ENCODE measurements at places on chromosomes 2 and 18.

DNA sequence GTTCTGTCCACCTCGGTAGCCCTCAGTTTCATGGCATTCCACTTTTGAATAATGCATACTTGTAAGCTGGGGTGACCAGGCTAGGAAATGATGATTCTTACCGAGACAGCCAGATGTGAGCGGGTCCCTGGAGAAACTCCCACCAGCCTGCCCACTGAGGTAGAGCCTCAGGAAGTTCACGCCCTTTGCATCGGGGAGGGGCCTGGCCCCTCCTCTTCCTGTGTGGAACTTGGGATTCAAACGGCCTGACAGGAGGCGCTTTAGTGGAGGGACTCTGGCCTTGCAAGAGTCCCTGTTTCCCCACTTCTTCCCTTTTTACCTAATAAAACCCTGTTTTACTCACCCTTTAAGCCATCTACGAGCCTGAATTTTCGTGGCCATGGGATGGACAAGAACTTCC is 44.6 kb downstream of the MRO start:
- no peak for DNase-seq

- no peak for DNase-seq
Observed at GRCh38 chr2:65813631-65814173, 381.3 kb upstream of the SPRED2 start.

- DNase-seq: no peak
Observed at GRCh38 chr2:82652117-82652516, 1807.0 kb downstream of the SUCLG1 start.

DNA sequence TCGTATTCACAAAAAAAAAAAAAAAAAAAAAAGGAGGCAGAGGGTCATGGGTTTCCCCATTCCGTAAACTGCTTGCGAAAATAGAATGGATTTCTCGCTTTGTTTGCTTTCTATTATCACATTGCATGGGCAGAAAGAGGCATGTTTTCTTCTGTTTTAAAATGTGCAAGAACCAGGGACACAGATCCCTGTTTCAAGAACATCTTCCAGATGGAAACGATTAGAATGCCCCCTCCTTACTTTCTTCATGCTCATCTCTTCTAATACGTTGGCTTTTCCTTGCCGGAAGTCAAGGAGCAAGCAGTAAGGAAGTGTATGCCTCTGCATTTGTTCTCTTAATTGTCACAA is 51.0 kb upstream of the ZNF516 start:
- no peak for DNase-seq

GRCh38 chr2:33380719-33381118 is 95.7 kb upstream of the RASGRP3 start:
- DNase-seq: no peak

DNA sequence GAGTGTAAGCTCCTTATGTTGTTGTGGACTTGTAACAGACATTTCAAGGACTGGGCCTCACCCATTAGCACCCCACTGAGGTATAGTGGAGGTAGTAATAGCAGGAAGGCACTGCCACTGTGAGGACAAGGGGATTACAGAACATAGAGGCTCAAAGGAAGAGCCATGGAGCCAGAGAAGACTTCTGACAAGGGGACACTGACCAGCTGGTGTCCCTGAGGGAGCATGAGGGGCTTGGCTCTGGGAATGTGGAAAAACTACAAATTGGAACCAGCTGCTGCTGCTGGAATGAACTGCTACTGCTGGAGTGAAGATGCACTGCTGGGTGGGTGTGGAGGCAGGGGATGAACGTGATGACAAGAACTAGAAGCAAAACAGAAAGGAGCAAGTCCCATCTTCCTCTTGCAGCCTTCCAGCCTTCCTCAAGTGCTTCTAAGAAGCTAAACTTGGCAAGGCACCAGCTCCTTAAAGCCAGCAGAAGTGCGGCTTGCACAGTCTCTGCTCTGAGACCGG is 167.3 kb upstream of the NOSTRIN start:
- no peak for DNase-seq

DNA sequence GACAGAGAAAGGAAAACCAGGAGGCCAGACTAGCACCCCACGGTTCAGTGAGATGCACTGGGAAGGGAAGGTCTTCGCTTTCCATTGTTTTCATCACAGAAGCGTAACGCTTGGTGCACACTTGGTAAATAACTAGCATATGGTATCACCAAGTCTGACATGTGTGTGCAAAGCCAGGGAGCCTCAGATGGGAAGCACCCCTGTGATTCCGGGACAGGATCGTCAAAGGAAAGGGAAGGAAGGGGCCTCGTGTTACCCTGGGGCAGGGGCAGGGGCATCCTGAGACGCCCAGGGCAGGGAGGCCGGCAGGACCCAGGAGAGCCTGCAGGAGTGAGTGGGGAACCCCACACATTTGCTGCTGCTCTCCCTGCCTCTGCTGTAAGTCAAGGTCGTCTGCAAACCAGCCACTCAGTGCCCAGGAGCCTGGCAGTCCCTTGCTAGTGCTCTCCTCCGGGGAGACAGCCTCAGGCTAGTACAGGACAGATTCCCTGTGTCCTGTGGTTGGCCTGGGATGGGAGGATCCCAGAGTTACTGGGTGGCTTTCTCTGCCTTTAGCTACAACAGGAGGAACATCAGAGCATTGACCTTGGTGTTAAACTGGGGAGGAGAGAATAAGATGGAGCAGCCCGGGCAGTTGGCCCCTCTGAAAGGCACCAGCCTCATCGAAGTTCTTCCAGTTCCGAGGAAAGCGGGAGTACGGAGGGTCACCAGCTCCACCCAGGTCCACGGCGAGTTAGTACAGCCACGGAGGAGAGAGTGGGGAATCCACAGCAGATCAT is 192.5 kb downstream of the NDUFA10 start:
- no peak for DNase-seq

DNA sequence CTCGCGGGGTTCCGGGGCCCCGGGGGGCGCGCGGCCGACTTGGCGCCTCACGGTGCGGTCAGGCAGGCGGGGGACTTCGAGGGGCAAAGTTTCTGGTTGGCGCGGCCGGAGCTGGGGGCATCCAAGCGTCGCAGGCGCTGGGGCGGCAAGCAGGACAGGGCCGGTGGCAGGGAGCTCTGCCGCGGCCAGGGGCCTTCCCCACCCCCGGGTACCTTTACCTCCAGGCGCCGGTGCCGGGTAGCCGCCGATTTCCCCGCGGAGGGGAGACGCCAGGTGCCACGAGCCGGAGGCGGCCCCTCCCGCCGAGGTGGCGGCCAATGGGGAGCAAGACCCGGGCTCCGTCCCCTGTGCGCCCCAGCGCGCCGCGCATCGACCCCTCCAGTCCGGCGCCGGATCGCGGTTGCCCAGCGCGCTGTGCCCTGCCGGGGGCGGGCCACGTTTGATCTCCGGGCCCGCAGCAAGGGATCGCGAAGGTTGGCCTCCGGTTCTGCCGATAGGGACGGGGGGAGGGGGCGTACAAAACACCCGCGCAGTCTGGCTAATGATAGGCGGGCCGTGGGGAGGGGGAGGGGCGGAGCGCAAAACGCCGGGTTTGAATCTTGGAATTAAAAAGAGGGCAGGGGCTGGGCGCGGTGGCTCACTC is at the start of gene ST8SIA5:
TSS of gene ST8SIA5 (minus strand) at position 495 of the 643 bp plus-strand sequence. CDS start 545 bp downstream, outside the sequence.
- DNase-seq: peak; percentile 73

- DNase-seq: no peak
Observed at GRCh38 chr2:71472019-71472418, 18.7 kb downstream of the DYSF start.

GRCh38 chr2:169066897-169067296 is 2.5 kb upstream of the DHRS9 start:
- no peak for DNase-seq

DNA sequence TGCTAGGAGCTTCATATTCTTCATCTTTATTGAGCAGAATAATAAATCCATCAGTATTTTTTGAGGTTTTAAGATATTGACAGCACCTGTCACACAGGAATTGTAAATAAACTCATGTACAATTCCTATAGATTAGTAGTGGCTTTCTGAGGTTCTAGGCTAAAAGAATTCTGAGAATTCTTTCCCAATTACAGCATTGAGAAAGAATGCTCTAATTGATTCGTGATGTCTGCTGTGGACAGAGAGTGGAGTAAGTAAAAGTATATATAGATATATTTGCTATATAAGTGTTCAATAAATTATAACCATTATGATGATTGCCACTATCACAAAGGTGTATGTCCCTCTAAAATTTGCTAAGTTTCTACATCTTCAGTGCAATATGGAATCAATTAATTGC is 186.5 kb upstream of the NRP2 start:
- DNase-seq: no peak

DNA sequence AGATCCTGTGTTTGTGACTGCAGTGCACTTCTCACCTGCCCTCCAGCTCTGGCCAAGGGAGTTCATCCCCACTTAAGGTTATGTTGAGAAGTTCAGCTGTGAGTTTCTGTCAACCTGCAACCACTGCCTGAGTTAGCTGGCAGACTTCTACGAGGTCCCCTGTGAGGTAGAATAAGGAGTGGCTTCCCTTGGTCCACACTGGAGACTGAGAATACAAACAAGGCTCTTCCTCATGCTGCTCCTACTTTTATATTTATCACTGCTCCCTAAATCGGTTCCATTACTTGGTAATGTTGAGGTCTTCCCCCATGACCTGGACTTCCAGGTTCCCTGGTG is 353.2 kb upstream of the CWC22 start:
- no peak for DNase-seq

- peak; percentile 82 for DNase-seq
Observed at GRCh38 chr2:72887032-72887739, at the start of gene SPR. Gene SPR (plus strand): TSS chr2:72887408. CDS start chr2:72887433, 25 bp downstream.

- no peak for DNase-seq
Observed at GRCh38 chr2:235050980-235051351, 99.1 kb downstream of the SH3BP4 start.

- DNase-seq: no peak
Observed at GRCh38 chr2:212974692-212975091, 176.7 kb downstream of the IKZF2 start.

- DNase-seq: no peak
Observed at GRCh38 chr2:239734436-239735005, 290.6 kb downstream of the NDUFA10 start.

GRCh38 chr2:7672685-7673071 is 755.5 kb downstream of the RNF144A start:
- DNase-seq: no peak

- DNase-seq: no peak
Observed at GRCh38 chr2:30459140-30459539, 12.1 kb downstream of the LCLAT1 start.

DNA sequence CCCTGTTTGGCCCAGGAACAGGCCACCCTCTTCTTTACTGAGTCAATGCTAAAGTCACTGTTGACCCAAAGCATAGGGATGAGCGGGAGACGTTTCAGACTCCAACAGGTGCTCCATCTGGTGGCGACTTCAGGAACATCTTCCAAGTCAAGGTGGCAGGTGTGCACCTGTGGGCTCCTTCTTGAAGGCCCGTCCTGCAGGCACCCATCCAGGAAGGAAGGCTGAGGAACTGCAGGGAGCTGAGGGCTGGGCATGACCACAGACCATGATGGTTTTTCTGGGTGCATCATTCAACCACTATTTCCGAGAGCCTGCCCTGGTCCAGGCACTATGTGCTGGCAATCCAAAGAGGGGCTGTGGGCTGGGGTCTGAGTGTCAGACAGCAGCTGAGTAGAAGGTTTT is 142.8 kb downstream of the NDUFA10 start:
- peak; percentile 55 for DNase-seq

GRCh38 chr18:6543330-6543908 is 128.7 kb upstream of the L3MBTL4 start:
- peak; percentile 22 for DNase-seq

- DNase-seq: no peak
Observed at GRCh38 chr2:128573116-128573515, 254.4 kb upstream of the HS6ST1 start.

- no peak for DNase-seq
Observed at GRCh38 chr2:224009605-224010315, 29.3 kb downstream of the SERPINE2 start.

DNA sequence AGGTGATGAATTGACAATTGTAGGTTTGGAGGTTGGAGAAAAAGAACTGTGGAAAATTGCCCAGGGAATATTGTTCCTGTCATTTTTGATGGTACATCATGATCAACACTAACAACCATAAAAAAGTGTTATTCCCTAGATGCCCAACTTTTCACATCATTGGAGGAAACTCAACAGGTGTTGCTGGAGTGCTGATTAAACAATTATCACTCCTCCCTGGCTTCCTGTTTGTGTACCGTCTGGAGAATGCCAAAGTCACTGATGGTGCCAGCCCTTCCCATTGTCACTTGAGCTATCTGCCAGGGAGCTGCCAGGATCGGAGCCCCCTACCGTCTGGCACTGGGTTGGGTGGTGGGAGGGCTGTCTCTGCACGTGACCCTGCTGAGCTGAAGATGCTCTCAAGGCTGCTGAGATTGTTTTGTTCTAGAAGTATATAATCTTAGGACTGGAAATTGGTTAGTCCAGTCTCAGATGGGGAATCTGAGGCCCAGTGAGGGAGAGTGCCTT is 156.9 kb downstream of the PRKCE start:
- DNase-seq: no peak

DNA sequence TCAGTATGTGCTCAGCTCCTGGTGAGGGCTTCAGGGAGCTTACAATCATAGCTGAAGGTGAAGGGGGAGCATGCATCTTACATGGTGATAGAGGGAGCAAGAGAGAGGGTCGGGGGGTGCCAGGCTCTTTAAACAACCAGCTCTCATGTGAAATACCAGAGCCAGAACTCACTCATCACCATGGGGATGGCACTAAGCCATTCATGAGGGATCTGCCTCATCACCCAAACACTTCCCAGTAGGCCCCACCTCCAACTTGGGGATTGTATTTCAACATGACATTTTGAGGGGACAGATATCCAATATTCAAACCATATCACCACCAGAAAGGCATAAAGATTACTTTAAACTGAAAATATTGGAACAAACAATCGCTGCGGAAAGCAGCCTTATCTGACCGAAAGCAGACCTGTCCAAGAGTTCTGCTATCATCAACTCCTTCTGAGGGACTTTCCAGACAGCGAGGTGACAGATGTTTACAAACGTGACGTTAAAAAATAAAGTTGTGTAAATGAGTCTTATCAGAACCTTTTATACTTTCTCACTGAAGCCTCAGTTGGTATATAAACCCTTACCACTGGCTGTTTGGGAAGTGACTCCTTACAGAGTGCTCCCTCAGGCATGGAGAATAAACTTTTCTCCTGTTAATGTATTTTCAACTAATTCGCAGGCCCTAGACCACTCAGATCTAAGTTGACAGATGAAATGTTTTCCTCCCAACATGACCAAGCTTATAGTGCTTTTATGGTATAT is 35.5 kb upstream of the PTH2R start:
- no peak for DNase-seq

GRCh38 chr2:140998577-140998976 is 1132.2 kb downstream of the LRP1B start:
- DNase-seq: no peak

DNA sequence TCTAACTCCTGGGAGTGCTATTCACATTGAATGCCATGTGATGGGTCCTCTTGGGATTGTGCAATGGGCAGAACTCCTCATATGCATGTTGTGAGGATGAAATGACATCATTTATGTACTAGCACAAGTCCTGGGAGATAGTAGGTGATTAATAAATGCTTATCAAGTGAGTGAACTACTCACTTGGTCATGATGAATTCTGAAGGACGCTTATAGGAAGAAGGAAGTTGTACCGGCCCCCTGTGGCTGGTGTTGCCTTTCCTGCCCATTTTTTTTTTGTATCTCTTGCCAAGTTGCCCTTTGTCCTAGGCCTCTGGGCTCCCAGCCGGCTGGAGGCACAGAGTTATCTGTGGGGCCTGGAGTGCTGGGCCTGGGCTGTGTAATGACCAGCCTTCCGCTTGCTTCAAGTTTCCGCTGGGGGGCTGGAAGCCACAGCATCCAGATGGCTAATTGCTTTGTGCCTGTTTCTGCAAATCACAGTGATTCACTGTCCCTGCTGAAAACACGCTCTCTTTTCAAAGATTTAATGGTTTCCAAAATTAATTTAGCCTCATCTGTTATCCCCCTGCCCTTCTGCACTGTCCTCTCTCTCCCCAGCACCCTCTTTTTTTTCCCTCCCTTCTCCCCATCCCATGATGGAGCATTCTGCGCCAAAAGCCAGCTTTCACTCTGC is 33.7 kb upstream of the MRPL33 start:
- no peak for DNase-seq
